Omental fat pad (tissue), 4 donors: ENCODE measurements at places on chromosomes 7 and 10. TPM values are rescaled to one million over a fixed set of nuclear protein-coding genes. Genes with fewer than 3 reads are reported as not detected.

GRCh38 chr7:118902600-118902999, 678.1 kb downstream of the ANKRD7 start:
- no peak for DNase-seq

GRCh38 chr10:97279121-97279815, 13.2 kb downstream of the ARHGAP19 start:
- DNase-seq, result peak; percentile 33

DNA sequence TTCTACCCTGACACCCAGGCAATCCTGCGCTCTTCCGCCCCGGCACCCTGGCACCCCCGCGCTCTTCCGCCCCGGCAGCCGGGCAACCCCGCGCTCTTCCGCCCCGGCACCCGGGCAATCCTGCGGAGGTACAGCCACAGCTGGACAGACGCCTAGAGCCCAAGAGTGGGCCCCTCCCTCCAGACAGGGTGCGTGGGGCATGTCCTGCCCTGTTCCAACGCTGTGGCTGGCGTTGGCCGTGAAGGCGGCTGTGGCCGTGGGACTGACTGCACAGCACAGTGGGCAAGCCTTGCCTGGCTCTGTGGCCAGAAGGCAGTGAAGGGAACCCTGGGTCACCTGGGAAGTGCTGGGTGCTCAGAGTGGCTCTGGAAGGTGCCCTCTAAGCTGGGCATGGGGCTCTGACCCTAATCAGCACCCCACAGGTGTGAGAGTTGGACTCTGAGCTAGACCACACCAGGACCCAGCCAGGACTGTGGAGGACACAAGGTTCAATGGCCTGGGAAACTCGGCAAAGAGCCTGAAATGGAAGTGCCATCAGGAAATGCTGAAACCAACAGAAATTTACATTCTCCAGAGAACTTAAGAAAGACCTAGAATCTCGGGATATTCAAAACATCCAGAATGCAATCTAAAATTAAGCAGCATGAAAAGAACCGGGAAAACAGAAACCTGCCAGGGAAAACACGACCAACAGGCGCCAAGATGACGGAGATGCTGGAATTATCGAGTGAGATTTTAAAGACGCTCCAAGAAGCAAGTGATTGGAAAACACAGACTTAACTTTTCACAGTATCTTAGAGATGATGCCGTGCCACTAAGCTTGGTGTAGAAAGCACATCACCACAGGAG, 253.6 kb downstream of the ELFN1 start:
- no peak for DNase-seq

GRCh38 chr10:22625516-22626290, 88.7 kb downstream of the PIP4K2A start:
- DNase-seq, result no peak

- no peak for DNase-seq
These were observed 271.3 kb downstream of the FGFR2 start for GRCh38 chr10:121326905-121327304.

DNA sequence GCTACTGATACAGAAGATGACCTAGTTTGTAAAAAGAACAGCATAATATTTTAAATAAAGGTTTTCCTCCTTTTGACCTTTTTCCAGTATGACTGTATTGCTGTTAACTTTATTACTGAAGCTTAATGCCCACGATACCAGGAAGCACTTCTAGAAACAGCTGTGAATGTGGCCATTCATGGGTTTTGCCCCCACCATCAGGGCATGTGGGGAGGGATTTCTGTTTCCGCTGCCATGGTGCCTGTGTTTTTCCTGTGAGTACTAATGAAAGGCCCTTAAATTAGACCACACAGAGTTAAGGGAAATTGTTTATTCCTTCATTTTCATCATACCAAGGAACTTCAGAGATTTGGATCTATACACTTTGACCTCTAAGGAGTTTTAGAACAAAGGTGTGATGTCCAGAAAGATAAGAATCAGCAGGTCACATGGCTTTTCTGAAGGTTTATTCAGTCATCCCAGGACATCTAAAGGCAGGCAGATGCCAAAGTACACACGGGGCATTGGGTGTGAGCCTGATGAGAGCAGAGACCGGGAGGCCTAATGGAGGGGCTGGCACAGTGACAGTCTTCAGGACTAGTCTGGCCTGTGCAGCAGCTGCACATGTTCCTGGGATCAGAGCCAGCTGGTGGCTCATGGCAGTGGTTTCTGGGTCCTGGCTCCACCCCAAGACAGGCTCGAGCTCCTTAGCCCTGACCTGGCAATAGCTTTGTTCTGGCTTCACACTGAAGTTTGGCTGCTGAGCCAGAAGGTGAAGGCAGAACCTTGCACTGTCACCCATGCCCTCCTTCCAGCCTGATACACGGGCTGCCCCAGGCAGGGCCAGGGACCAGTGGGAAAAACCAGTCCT, 190.9 kb downstream of the REEP3 start:
- peak; percentile 68 for DNase-seq

- no peak for DNase-seq
These were observed 25.1 kb upstream of the LIMK1 start for GRCh38 chr7:74058486-74058885.

- no peak for DNase-seq
These were observed 5.6 kb downstream of the TBL2 start for GRCh38 chr7:73572767-73573186.

DNA sequence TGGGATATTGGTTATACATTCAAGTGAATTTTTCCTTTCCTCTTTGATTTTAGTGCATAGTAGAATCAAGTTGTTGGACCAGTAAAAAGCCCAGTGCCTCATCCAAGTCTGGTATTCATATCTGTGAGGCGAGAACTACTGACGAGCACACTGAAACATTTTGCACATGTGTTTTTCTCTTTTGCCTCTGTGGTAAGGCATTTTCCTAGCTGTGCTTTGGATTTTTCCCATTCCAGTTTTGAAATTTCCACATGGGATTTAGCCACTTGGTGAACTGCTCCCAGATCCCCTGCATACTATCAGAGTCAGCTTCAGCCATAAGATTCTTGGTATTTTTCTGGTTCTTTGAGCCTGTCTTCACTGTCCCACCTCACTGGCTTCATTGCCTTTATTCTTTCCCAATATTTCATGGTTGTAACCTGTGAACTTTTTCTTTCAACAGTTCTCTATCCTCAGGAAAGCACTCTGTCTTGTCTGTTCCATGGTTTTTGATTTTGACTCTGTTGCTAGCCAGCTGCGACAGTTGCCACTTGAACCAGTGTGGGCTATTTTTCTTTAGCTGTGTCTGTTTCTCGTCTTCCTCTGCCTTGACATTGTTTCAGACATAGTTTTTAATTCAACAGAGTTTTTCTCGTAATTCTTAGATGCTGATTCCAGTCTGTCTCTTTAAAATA, 239.0 kb downstream of the REEP3 start:
- DNase-seq, result no peak

GRCh38 chr7:34043461-34044305, 138.3 kb downstream of the BMPER start:
- no peak for DNase-seq

FEZF1 gene
- not detected for total RNA-seq

CYP26A1 gene
- total RNA-seq, result not detected

CALHM1 gene
- not detected for total RNA-seq
